ENCODE measurements at places on chromosomes 1 and 21.

DNA sequence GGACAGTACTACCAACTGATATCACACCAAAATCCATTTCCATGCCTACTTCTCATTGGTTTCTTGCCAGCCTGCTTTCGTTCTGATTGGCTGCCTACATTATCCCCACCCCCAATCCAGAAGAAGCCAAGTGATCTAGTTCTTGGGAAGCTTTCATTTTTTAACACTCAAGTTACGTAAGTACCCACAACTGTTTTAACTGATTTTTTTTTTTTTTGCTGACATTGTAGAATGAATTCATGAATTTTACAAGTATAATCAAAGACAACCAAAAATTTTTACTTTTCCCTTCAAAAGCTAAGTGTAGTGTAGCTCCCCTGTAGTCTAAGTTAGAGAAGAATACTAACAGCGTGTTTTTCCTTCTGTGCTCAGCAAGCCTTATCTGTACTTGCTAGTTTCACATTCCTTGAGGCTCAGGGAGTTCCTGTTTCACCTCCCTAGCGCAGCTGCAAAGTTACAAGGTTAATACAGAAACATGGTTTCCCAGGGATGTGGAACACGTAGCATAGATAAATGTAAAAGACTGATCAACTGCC is at the start of gene SLC9C2:
TSS of gene SLC9C2 (minus strand) at position 17 of the 536 bp plus-strand sequence. CDS start 1,296 bp downstream, outside the sequence.
- no peak for DNase-seq

- peak; percentile 28 for DNase-seq
Observed at GRCh38 chr1:22296701-22297591, 154.0 kb upstream of the WNT4 start.

DNA sequence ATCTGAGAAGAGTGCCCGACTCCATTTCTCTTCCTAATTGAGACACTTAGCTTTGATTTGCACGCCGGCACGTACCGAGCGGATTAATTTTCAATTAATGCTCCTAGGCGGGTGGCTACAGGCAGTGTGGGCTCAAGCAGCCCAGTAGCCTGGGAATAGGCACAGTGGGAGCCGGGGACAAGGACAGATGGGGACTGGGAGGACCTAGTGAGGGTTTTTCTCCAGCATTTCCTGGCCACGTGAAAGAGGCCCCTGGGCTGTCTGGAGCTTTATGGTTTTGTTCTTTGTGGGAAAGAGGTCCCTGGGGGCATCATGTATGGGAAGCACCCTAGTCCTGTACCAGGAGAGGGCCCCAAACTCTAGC is 78.6 kb upstream of the CSF3R start:
- no peak for DNase-seq

DNA sequence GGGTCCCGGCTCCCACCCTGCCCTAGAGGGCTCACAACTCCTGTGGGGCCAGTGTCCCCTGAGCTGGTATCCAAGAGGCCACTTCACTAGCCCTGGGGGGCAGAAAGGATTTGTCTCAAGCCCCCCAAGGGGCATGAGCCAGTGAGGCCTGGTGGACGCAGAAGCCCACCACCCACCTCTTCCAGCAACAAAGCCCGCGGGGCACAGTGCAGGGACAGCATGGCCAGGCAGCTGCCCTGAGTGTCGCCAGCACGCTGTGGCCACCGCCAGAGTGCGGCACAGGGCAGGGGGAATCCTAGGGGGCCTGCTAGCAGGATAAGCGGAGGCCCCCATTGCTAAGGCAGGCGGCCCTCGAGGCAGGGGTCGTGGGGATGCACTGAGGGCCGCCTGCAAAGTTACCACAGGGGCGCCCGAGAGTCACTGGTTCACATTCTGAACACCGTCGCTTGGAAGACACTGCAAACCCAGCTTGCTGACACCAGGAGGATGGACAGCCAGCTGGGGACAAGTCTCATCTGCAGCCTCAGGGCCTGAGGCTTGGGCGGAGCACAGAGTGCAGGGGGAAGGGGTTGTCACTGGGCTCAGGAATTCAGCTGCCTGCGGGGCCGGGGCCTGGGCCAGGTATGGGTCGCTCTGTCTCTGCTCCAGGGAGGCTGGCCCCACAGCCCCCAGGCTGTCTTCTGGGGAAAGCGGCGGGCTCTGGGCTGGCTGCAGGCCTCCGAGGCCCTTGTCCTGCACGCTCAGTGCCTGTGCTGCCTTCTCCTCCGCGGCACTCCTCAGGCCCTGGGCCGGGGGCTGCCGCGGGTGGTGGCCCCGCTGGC is 26.8 kb downstream of the SLC19A1 start:
- no peak for DNase-seq

DNA sequence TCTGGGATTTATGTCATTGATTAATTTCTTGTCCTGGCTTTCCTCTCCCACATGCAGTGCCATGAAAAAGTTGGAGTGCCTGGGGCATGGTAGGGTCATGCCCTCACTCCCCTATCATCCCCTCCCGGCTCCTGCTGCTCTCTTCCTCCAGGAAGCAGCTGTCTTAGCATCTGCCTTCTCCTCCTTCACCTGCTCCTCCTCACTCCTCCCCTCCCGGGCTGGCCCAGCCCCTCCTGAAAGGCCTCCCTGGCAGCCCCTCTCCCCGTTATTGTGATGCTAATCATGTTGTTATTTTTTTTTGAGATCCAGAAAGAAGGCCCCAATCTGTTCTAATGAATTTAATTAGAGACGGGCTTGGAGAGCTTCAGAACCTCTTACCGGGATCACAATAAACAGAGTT is 36.3 kb upstream of the NFASC start:
- DNase-seq, result no peak
